Sigmoid colon (tissue), 7 donors: ENCODE measurements at places on chromosomes 5 and 9.

- H3K27me3 ChIP-seq = no peaks in the 10 kb centered on the region
- H3K27ac ChIP-seq = no peak overlapping the region
- H3K4me1 ChIP-seq = no peaks in the 10 kb centered on the region
- DNase-seq = no peak
- no peak overlapping the region for H3K4me3 ChIP-seq
Measured at GRCh38 chr5:148846930-148847329, 20.5 kb downstream of the ADRB2 start.

DNA sequence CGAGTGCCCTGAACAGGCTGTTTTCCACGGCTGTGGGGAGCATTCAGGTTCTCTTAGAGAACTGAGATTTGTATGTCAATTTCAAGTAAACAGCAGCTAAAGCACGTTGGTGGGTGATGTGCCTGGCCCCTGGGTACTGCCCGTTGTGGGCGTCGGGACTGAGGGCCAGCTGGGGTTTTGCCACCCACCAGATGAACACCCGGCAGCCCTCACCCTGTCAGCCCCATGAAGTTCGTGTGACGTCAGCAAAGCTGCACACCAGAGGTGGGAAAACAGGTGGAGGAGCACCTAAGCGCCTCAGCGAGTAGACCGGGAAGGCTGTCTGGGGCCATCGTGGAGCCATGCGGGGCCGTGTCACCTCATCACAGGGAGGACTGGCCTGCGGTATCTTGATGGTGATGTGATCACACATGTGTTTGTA is 9.2 kb downstream of the CEP72 start:
- H3K4me1 ChIP-seq = no peaks in the 10 kb centered on the region
- H3K36me3 ChIP-seq = peaks cover 6% of the 10 kb centered on the region
- no peaks in the 10 kb centered on the region for H3K27me3 ChIP-seq

DNA sequence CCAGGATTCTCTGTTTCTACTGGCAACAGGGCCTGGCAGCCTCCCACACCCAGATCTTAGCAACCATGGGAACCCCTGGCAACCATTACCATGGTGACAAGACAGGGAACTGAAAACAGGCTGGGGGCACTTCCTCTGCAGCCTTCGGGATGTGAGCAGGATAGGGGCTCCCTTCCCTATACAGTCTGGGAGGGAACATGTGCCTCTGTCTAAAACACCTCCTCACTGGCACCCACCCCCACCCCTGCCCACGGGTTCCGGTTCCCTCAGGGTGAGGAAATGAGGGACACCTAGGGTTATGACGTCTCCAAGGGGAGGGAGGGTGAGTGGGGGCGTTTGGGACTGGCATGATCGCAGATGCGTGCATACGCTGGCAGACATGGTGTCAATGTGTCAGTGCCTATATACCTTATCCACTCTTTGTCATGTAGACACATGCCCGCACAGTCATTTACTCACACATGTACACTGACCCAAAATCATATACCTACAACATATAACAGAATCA is 3.0 kb upstream of the DNAJB5 start:
- H3K36me3 ChIP-seq = no peaks in the 10 kb centered on the region
- no peak overlapping the region for H3K4me3 ChIP-seq
- no peak overlapping the region for H3K27ac ChIP-seq

- H3K27me3 ChIP-seq = no peaks in the 10 kb centered on the region
- H3K27ac ChIP-seq = no peak overlapping the region
- H3K4me3 ChIP-seq = no peak overlapping the region
- DNase-seq = no peak
- H3K36me3 ChIP-seq = no peaks in the 10 kb centered on the region
- no peaks in the 10 kb centered on the region for H3K4me1 ChIP-seq
Measured at GRCh38 chr5:1965925-1966324, 83.2 kb upstream of the IRX4 start.

DNA sequence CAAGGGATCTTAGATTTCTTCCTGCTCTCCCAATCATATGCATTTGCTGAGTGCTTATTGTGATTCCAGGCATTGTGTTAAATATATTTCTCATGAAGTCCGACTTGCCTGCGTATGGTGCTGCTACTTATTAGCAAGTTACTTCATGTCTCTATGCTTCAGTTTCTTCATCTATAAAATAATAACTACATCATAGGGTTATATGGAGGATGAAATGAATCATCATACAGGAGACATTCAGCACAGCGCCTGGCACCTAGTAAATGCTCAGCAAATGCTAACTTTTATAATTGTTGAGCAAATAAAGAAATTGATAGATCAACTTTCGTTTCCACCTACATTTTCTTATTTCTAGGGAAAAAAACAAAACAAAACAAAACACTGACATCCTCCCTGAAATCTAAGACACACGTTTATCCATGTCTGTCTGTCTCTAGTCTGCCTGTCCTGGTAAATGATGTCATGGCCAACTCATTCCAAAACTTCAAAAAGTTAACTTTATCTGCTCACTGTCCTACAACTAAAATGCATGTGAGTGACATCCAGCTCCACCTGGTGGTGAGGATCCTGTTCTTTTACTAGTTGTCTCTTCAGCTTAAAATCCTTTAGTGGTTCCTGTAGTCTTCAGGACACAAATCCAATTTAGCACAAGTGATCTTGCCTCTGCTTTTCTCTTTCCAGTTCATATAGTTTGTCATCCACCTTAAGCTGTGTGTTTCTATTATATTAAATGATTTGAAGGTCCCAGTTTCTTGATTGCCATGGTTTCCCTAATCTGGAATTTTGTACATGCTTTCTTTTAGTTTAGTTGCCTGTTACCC is 27.7 kb downstream of the PPP3R2 start:
- DNase-seq = no peak
- H3K27ac ChIP-seq = no peak overlapping the region
- no peak overlapping the region for H3K4me3 ChIP-seq
- no peaks in the 10 kb centered on the region for H3K4me1 ChIP-seq
- peaks cover 19% of the 10 kb centered on the region for H3K36me3 ChIP-seq

- peaks cover 8% of the 10 kb centered on the region for H3K4me1 ChIP-seq
- no peak overlapping the region for H3K4me3 ChIP-seq
- no peaks in the 10 kb centered on the region for H3K36me3 ChIP-seq
- H3K27me3 ChIP-seq = no peaks in the 10 kb centered on the region
- DNase-seq = no peak
Measured at GRCh38 chr9:94773655-94774054, 47.2 kb downstream of the AOPEP start.
